ENCODE measurements at places on chromosomes 3 and 15.

- no peak for DNase-seq
These were observed 153.1 kb downstream of the CLSTN2 start for GRCh38 chr3:140088058-140088457.

- DNase-seq = no peak
These were observed 14.3 kb downstream of the PLA2G4B start for GRCh38 chr15:41852736-41853590.

GRCh38 chr3:167253037-167253436 is 127.1 kb downstream of the ZBBX start:
- no peak for DNase-seq

- no peak for DNase-seq
These were observed 33.5 kb upstream of the MYO5C start for GRCh38 chr15:52329150-52329549.

GRCh38 chr15:69524296-69524695 is 71.7 kb downstream of the RPLP1 start:
- no peak for DNase-seq

GRCh38 chr3:194075088-194075615 is 60.8 kb upstream of the HES1 start:
- no peak for DNase-seq

DNA sequence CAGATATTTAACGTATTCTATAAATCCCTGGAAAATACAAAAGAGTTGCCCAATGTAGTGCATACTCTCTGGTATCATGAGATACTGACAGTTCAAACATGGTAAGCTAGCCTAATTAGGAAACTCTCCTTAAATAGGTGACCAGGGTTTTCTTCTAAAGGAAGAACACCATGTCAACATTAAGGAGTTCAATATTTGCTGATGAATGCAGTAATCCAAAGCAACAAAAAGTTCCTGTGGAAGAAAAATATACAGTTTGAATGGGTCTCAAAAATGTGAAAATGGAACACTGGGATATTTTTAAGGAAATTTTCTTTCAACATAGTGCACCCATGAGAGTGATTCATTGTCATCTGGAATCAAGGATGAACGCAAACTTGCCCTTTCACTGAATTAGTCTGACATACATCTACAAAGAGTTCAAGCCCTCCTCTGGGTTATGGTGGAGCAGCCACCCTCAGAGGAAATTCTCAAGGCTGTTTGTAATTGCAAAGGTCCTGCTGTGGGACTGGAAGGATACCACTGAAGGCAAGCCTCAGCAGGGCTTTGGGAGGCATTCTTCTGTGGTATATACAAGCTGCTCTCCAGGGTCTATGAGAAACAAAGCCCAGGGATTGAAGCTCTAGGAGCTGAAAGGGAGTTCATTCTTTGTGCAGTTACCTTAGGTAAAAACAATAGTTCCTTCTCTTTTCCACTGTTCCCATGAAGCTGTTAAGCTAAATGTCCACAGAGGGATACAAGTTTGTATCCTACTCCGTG is 700.3 kb downstream of the TUSC7 start:
- DNase-seq = no peak

DNA sequence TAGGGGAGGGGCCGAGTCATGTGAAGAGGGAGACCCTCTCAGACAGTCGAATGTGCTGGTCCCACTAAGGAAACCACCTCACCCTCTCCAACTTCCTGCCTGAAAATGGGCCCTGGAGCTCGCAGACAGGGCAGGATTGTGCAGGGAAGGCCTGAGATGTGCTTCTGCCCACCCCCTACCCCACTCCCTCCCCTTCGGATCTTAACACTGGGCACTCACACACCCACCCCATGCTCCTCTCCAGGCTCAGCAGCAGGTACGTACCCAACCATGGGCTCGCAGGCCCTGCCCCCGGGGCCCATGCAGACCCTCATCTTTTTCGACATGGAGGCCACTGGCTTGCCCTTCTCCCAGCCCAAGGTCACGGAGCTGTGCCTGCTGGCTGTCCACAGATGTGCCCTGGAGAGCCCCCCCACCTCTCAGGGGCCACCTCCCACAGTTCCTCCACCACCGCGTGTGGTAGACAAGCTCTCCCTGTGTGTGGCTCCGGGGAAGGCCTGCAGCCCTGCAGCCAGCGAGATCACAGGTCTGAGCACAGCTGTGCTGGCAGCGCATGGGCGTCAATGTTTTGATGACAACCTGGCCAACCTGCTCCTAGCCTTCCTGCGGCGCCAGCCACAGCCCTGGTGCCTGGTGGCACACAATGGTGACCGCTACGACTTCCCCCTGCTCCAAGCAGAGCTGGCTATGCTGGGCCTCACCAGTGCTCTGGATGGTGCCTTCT is 20.0 kb downstream of the ATRIP start:
- DNase-seq = peak; percentile 68

DNA sequence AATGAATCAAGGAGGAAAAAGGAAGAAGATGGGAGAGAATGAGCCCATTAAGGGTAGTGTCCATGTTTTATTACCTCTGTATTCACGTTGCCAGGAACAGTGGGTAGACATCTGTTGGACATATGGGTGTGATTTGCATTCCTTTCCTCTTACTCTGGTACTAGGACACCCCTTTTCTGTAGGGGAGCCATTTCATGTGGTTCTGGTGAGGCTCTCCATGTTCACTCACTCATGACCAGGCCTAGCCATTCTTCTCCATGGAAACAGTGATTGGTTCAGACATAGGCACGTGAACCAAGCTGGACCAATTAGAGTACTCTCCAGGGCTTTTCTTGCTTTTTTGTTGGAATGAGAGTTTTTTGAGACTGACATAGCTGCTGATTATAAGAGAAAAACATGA is 39.6 kb upstream of the PDCD6IP start:
- no peak for DNase-seq

- DNase-seq = no peak
These were observed 74.0 kb upstream of the TERB2 start for GRCh38 chr15:44882499-44882968.

GRCh38 chr15:70480196-70480856 is 283.0 kb downstream of the UACA start:
- no peak for DNase-seq

DNA sequence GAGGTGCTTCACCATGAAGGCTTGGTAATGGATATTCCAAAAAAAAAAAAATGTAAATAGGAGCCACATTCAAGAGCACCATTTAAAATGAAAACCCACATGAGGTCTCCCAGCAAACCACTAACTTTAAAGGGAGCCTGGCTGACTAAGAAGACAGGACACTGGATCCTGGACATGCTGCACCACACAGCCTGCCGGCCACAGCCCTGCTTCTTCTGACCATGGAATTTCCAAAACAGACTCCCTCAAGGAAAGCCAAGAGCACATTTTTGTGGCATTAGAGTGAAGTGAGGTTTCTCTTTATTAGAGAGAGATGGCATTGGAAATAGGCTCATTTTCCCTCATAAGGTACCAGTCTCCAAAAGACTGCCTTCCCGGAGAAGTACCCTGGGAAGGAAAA is 113.9 kb downstream of the RORA start:
- no peak for DNase-seq

GRCh38 chr3:100401674-100402041 is 319 bp downstream of the LNP1 start:
- DNase-seq = peak; percentile 22

- no peak for DNase-seq
These were observed 32.0 kb downstream of the ZBTB38 start for GRCh38 chr3:141400073-141400971.

GRCh38 chr3:129263161-129263910 is 13.9 kb downstream of the COPG1 start:
- DNase-seq = no peak

GRCh38 chr3:84126160-84126559 is 832.6 kb upstream of the CADM2 start:
- no peak for DNase-seq

- no peak for DNase-seq
These were observed 65.5 kb downstream of the PEX5L start for GRCh38 chr3:179971280-179971679.

GRCh38 chr3:149765762-149766334 is 13.6 kb upstream of the COMMD2 start:
- no peak for DNase-seq

DNA sequence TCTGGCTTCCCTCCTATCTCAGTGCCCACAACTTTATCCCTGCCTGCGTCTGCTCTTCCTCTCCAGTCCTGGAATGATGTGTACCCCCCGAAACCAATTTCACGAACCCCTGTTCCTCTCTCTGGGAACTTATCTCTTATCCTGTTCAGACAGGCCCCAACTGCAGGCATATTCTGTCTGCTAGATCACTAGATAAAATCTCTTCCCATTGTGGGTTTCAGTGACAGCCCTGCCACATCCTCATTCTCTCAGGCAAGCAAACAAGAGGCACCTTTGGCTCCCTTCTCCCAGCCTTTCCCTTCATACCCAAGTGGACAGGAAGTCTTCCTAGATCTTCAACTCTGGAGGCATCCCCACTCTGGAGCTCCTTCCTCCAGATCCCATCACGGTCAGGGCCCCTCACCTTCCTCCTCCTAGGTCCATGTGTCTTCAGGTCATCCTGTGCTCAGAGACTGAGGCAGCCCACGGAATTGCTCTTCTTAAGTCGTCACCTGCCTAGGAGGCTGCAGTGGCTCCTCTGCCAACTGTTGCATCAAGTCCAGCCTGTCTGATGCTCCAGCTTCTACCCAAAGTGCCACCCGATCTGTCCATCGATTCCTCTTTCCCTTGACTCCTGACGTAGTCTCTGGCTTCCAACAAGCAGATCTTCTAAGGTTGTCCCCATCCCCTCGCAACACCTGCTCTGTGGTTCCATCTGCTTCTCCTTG is 190.8 kb downstream of the SLCO3A1 start:
- no peak for DNase-seq

DNA sequence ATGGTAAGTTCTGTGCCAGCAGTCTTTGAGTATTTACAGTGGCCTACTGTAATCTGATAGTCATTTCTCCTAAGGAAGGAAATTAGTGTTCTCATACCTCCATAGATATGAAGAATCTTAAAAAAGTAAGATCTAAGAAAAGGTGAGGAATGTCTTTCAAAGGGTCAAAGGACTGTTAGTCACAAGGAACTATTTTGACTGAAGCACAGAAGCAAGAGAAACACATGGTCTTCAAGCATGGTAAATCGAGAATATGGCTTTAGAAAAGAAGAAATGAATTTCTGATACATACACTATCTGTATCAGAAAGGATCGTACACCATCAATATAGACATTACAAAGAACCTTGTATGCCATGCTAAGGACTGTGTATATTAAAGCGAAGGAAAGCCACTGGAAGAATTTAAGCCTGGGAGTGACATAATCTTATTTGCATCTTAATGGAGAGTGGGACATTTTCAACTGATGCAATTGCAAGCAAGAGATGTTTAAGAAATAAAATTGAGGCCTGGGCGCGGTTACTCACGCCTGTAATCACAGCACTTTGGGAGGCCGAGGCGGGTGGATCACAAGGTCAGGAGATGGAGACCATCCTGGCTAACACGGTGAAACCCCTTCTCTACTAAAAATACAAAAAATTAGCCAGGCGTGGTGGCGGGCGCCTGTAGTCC is 5.5 kb upstream of the ACAP2 start:
- no peak for DNase-seq

DNA sequence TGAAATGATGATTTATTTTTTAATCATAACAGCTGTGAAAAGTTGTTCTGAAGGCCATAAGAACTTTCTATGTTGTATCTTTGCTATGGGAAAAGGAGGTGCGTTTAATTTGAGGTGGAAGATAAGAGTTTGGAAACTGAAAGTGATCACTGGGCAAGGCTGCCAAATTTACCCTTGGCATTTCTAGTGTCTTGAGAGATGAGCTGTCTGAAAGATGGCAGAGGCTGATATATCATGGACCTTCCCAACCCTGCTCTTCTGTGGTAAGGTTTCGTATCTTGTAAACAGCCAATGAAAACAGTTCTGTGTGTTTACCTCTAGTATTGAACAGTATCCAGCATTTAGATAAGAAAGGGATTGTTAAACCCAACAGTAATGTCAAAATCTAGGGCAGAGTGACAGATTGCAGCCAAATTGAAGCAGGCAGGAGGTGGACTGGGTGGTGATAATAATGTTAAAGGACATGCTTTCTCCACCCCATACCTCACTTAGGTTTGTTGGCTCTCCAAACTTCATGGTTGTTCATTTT is 15.8 kb upstream of the NFKBIZ start:
- DNase-seq = no peak

GRCh38 chr15:71199384-71200351 is 84.4 kb downstream of the THSD4 start:
- DNase-seq = no peak

- peak; percentile 69 for DNase-seq
These were observed 8.3 kb downstream of the PSTPIP1 start for GRCh38 chr15:77002954-77003912.

- DNase-seq = peak; percentile 34
These were observed 26.5 kb upstream of the UTS2B start for GRCh38 chr3:191356631-191357439.

GRCh38 chr3:133050891-133051290 is 12.7 kb downstream of the TMEM108 start:
- no peak for DNase-seq

- DNase-seq = no peak
These were observed 85.9 kb downstream of the TNIK start for GRCh38 chr3:171374260-171374659.

- peak; percentile 59 for DNase-seq
These were observed 10.4 kb downstream of the TEX264 start for GRCh38 chr3:51681453-51681852.

DNA sequence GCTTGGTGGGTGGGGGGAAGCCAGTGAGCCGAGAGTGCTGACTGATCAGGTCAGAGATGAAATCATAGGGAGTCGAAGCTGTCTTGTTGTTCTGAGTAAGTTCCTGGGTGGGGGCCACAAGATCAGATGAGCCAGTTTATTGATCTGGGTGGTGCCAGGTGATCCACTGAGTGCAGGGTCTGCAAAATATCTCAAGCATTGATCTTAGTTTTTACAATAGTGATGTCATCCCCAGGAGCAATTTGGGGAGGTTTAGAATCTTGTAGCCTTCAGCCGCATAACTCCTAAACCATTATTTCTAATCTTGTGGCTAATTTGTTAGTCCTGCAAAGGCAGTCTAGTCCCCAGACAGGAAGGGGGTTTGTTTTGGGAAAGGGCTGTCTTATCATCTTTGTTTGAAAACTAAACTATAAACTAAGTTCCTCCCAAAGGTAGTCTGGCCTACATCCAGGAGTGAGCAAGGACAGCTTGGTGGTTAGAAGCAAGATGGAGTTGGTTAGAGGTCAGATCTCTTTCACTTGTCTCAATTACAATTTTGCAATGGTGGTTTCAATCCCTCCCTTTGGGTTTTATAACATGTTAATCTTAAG is 18.7 kb upstream of the MTMR14 start:
- DNase-seq = no peak

- no peak for DNase-seq
These were observed 29.6 kb downstream of the CPOX start for GRCh38 chr3:98563661-98564281.

DNA sequence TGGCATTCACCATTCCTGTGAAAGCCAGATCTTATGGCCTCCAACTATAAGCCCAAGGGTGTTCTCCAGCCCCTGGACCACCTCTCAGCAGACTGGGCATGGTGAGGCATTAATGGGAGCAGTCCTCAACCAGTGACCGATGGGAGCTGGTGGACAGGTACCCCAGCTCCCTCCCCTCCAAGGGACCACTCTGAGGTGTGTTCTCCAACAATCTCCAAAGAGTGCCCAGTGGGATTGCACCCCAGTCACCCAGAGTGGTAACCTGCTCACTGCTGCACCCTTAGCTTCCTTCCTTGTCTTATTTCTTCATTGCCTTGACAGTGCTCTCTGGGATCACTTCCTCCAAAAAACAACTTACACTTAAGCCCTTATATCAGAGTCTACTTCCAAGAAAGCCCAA is 8.2 kb upstream of the ITGA11 start:
- no peak for DNase-seq

Measured in psoas muscle (tissue), 8 donors.